ENCODE measurements at places on chromosomes 5 and 9. TPM values are rescaled to one million over a fixed set of nuclear protein-coding genes. Genes with fewer than 3 reads are reported as not detected.

The GRIN3A gene
- total RNA-seq = not detected

The ARAP3 gene
- total RNA-seq = 37.1 TPM

The ABITRAM gene
- 7.2 TPM for total RNA-seq

The TEX48 gene
- not detected for total RNA-seq

The HTR4 gene
- total RNA-seq = not detected

The JADE2 gene
- 25.6 TPM for total RNA-seq

The IQGAP2 gene
- 0.39 TPM for total RNA-seq

The FABP6 gene
- total RNA-seq = not detected

The CA9 gene
- total RNA-seq = not detected

The ZNF454 gene
- 0.74 TPM for total RNA-seq

The PPP1R26 gene
- total RNA-seq = 6.1 TPM

The ALDH1B1 gene
- 27.1 TPM for total RNA-seq

The BAAT gene
- total RNA-seq = not detected

The DND1 gene
- 0.10 TPM for total RNA-seq

The HRH2 gene
- total RNA-seq = not detected

The DMRT2 gene
- total RNA-seq = not detected

The CAPSL gene
- not detected for total RNA-seq

Measured in mammary microvascular endothelial cell (primary cell).